ENCODE measurements at places on chromosomes 2 and 18.
A peak's percentile ranks its signal among the peaks of the same experiment; 100 is the strongest.

- DNase-seq: no peak
Observed at GRCh38 chr2:150769421-150769820, 282.0 kb upstream of the RND3 start.

DNA sequence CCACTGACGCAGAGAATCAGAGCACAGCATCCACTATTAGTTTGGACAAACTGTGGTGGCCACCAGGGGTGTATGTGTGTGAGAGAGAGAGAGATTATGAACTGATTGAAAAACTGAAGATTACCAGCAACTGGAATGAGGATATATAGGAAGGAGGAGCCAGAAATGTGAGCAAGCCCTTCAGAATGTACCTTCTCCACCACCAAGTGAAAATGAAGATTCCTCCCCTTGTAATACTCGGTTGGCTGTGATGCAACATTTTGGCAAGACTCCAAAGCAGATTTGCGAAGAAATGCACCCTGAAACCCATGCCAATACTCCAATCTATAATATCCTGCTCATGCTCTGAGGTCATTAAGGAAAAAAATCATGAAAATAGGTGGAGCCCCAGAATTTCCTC lies 121.2 kb upstream of the SLC35G4 start:
- DNase-seq: no peak

GRCh38 chr2:46232860-46233259 lies 64.3 kb upstream of the EPAS1 start:
- no peak for DNase-seq

GRCh38 chr2:238716171-238716570 lies 131.7 kb upstream of the TWIST2 start:
- no peak for DNase-seq

- no peak for DNase-seq
Observed at GRCh38 chr2:179272406-179273192, 8.0 kb upstream of the SESTD1 start.

DNA sequence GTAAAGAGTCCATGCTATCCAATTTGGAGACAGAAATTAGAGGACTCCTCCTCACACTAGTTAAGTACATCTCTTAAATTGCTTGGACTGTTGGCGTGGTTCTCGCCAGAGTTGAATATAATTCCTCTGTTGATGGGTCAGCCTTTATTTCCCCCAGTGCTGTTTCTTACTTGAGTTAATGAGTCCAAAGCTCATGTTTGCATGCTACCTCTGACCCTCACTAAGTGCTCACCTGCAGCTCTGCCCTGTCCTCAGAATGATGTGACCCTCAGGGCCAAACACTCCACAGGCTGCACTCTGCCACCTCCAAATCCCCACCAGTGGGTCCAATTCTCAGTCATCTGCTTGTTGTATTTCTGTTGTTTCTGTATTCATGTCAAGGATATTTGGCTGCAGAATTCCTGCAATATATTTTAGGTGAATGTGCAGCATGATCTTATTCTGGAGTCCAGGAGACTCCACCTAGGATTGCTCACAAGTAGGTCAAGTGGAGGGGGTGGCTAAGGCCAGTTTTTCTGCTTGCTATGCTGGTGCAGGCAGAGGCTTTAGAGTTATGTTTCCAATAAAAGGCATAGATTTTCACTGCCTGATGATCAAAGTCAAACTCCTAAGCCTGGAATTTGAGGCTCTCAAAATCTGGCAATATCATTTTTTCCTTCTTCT lies 37.8 kb downstream of the RDH14 start:
- DNase-seq: no peak

GRCh38 chr2:161030260-161031063 lies 129.8 kb upstream of the TANK start:
- peak; percentile 98 for DNase-seq

GRCh38 chr2:226180281-226180884 lies 619.2 kb downstream of the IRS1 start:
- no peak for DNase-seq

- DNase-seq: peak; percentile 39
Observed at GRCh38 chr2:240561325-240561971, 1.3 kb downstream of the DUSP28 start.

GRCh38 chr2:233202531-233202944 lies 48.9 kb upstream of the ATG16L1 start:
- no peak for DNase-seq

All from BJ (cell line).